ENCODE measurements at places on chromosomes 5 and 9. TPM values are rescaled to one million over a fixed set of nuclear protein-coding genes. Genes with fewer than 3 reads are reported as not detected.

GRCh38 chr5:37663538-37663937, 176.3 kb downstream of the GDNF start:
- no peaks in the 10 kb centered on the region for H3K27me3 ChIP-seq
- DNase-seq = no peak
- no peak overlapping the region for H3K4me3 ChIP-seq
- H3K36me3 ChIP-seq = no peaks in the 10 kb centered on the region

DNA sequence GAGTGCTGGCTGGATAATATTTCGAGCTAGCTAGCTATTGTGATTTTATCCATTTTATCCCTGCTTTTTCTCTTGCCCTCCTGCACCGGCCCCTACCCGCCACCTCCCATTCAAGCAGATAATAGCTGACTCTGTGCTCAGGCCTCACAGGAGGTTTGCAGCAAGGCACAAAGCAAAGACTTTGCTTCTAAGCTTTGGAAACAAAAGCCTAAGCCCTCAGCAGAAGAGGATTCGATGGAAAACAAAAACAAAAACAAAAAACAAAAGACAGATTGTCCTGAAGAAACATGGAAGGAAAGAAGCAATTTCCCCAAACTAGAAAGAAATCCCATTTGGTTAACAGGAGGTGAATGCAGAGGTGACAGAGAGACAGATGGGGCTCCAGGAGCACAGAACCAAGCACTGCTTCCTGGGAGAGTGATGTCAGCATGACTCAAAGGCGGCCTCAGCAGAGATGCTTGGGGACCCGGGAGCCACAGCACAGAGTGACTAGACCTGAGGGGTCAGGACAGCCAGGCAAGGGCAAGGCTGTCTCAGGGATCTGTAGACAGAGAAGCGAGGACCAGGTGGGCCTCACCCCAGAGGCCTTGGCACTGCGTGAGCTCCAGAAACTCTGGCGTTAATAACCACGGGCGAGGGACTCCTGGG, 28.4 kb downstream of the MTX3 start:
- H3K36me3 ChIP-seq = no peaks in the 10 kb centered on the region
- no peak overlapping the region for H3K27ac ChIP-seq
- DNase-seq = no peak
- H3K27me3 ChIP-seq = no peaks in the 10 kb centered on the region
- H3K4me3 ChIP-seq = no peak overlapping the region

- no peak overlapping the region for H3K4me3 ChIP-seq
These were observed 11.5 kb upstream of the CSNK1G3 start for GRCh38 chr5:123500471-123500870.

GRCh38 chr5:150488519-150489359, 19.2 kb upstream of the NDST1 start:
- H3K36me3 ChIP-seq = peaks cover 41% of the 10 kb centered on the region
- peak; percentile 73 for DNase-seq
- peaks cover 76% of the 10 kb centered on the region for H3K4me1 ChIP-seq
- H3K27me3 ChIP-seq = no peaks in the 10 kb centered on the region

DNA sequence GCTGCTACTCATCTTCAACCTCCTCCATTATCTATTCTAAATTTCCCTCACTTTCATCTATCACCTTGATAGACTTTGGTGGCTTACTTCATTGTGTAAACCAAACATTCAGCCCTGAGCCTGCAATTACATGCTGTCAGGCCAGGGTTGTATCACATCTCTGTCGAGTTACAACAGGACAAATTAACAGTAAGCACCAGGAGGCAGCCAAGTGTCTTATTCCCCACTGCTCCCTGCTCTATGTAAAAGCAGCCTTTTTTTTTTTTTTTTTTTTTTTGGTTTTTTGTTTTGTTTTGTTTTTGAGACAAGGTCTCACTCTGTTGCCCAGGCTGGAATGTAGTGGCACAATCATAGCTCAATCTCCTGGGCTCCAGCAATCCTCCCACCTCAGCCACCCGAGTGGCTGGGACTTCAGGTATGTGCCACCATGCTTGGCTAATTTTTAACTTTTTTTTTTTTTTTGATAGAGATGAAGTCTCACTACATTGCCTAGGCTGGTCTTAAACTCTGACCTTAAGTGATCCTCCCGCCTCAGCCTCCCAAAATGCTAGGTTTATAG, 15.2 kb upstream of the ZCCHC9 start:
- no peak overlapping the region for H3K4me3 ChIP-seq
- no peaks in the 10 kb centered on the region for H3K4me1 ChIP-seq
- no peak overlapping the region for H3K27ac ChIP-seq
- H3K27me3 ChIP-seq = no peaks in the 10 kb centered on the region
- H3K36me3 ChIP-seq = no peaks in the 10 kb centered on the region

DNA sequence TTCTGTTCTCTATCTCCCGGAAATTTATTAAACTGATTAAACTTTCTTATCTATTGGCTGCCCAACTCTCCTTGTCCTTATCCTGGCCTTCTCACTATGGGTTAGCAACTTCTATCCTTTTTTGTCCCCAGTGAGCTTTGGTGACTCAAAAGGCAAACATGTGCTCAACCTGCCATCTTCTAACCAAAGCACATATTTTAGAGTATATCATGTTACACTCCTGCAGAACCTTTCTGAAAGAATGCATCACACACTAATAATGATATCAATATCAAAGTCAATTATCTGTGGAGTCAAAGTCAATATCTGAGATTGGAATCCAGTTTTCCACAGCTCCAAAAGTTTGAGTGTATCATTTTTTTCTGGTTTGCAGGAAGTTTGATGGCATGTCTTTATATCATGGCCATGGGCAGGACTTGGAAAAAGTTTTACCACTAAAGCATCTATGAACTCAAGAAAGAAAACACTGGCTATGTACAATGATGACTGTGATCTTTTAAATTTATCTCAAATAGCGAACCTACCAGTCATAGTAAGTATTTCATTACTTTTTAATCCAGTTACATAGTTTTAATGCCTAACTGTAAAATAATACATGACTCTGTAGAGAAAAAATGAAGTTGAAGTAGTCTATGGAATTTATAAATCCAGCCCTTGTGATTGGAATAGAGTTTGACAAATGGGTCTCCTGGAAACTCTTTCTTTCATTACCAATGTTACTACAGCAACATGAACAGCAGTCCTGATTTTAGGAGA, 166.8 kb downstream of the DROSHA start:
- DNase-seq = no peak
- no peaks in the 10 kb centered on the region for H3K27me3 ChIP-seq
- no peak overlapping the region for H3K27ac ChIP-seq

GRCh38 chr9:134717924-134718645, 76.5 kb downstream of the COL5A1 start:
- no peaks in the 10 kb centered on the region for H3K27me3 ChIP-seq
- no peak for DNase-seq
- no peak overlapping the region for H3K27ac ChIP-seq
- peaks cover 70% of the 10 kb centered on the region for H3K36me3 ChIP-seq
- H3K4me1 ChIP-seq = peaks cover 1% of the 10 kb centered on the region

HTR4 gene
- not detected for total RNA-seq
